ENCODE measurements at places on chromosomes 7 and 10.

DNA sequence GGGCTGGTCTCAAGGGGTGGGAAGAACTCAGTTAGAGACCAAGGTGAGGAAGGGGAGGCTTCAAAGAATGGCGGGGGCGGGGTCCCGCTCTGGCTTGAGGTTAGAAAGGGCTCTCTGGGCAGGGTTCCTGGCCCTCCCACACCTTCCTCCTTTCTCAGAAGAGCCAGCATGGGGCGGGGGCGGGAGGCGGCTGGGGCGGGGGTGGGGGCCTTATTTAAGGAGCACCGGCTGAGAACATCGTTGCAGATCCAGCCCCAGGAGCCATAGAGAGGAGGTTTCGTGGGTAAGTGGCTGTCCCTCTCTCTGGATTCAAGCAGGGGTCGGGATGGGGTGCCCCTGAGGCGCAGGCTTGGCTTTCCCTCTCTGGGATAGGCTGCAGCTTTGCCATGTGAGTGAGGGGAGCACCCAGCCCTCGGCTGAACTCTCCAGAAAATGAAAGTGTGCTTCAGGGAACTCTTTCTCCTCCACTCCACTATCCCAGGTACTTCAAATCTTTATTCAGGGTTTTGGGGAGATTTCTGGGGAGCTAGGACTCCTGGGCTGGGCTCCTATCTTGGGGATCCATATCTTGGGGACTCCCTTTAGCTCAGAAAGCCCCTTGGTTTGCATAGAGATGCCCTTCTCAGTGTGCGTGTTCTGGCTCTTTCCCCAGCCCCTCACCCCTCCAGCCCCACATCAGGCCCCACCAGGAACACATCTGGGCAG lies 3.3 kb upstream of the CUEDC2 start:
- no peak for DNase-seq

GRCh38 chr10:96686514-96686913 lies 33.8 kb downstream of the PIK3AP1 start:
- DNase-seq = no peak

- no peak for DNase-seq
Measured at GRCh38 chr7:148447221-148447849, 143.2 kb upstream of the C7orf33 start.

DNA sequence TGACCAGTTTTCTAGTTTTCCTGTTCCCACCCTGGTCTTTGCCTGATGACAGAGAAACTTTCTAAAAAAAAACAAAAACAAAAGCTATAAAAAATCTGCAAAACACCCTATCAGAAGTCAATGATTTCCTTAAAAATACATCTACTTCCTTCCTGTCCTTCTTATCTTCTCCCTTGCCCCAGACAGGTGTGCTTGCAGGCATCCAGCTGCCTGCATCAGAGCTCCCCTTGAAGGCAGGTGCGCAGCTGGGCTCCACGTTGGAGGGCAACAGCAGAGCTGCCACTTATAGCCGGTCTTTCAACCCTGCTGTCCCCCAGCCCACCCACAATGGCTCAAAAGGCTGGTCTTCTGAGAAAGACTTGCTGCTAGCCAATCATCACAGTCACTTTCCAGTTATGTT lies 29.8 kb downstream of the UBE2D4 start:
- no peak for DNase-seq

- no peak for DNase-seq
Measured at GRCh38 chr7:4699841-4700240, 17.7 kb downstream of the FOXK1 start.

- DNase-seq = no peak
Measured at GRCh38 chr7:43905956-43906330, 453 bp downstream of the URGCP start.

DNA sequence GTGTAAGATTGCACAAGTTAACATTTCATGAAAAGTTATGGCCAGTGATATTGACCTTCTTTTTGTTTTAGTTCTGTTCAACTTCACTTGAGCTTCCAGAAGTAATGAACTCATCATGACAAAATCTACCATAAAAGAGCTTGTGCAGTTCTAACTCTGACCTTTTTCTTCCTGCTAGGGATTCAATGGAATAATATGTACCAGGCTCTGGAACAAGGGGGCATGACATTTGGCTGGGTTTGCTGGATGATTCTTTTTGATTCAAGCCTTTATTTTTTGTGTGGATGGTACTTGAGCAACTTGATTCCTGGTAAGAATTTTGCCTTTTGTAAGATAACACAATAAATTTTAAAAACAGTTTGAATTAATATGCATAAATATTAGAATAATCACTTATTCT lies 205.0 kb downstream of the ABCA13 start:
- no peak for DNase-seq

DNA sequence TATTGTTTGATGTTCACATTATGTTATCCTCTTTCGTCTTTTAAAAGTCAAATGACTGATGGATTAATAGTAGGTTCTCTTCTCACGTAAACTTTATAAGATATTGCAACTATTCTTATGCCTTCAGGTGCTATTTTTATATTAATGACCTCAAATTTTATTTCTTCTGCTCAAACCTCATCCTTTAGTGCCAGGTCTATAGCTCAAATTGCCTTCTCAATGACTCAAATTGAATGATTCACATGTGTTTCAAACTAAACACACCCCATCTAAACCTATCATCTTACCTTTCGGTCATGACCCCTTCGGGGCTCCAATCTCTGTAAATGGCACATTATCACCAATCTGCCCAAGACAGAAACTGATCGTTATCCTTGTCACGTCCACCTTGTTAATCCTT lies 22.0 kb upstream of the LIPF start:
- DNase-seq = no peak
